ENCODE measurements at places on chromosomes 3 and 15.

- DNase-seq = no peak
These were observed 49.4 kb downstream of the GTF2E1 start for GRCh38 chr3:120791913-120792312.

- no peak for DNase-seq
These were observed 54.2 kb downstream of the B3GALNT1 start for GRCh38 chr3:161050935-161051334.

DNA sequence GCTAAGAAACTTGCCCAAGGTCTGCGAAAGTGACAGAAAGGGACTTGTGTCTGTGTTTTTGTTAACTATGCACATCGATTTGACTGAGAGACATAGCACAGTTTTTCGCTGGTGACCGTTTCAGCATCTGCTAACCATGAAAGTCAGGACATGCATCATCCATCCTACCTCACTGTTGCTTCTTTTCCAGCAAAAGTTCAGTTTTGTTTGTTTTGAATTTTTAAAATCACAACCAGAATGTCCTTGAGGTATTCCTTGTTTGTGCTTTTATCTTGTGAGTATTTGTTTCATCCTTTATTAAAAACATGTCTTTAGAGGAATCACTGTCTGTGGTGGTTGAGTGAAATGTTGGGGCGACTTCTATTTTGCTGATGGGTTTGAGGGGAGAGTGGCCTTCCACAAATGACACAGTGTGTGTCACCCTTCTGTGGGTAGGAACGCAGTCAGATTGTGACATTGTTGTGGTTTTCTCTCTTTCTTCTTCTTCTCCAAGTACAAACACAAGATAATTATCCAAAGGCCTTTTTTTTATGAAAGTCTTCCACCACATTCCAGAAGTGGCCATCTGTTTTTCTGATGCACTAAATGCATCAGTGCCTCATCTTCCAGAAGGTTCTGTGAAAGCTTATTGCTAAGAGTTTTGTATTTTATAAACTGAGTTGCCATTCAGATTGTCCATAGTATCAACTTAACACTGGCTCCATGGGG is 214.4 kb upstream of the NR2E3 start:
- no peak for DNase-seq

GRCh38 chr3:109853077-109853731 is 515.9 kb upstream of the DPPA4 start:
- no peak for DNase-seq

- no peak for DNase-seq
These were observed 60.4 kb downstream of the MESD start for GRCh38 chr15:80929225-80929624.

- no peak for DNase-seq
These were observed 391.9 kb downstream of the OCA2 start for GRCh38 chr15:27707257-27707656.

DNA sequence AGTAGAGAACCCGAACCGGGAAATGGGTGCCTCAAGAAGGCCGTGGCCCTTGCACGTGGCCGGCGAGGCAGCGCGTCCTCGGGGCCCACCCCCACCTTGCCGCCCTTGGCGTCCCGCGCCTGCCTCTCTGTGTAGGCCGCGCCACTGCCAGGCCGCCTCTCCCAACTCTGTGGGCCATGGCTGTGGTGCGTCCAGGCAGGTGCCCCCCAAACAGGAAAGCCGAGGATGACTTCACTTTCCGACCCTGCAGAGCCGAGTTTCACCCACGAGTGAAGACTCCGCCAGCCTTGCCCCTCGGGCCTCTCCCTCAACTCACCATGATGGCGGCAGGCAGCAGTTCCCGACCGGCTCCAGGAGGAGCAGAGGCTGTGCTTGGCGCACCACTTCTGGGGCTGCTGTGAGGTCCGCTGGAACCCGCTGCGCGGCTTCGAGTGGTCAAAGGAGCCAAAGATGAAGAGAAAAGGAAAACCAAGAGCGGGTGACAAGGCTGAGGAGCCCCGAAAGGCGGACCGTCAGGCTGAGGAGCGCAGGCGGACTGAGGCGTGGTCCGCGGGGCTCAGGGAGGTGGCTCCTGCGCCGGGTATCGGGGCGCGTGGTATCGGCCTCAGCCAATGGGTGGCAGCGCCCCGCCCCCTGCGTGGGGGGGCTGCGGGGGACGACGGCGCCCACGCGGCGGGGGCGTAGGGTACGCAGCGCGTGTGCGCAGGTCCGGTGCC is at the start of gene DAZL:
Gene DAZL, minus strand, starts transcription at position 537 of the 716 bp plus-strand sequence. Its CDS starts 218 bp downstream, at position 319.
- no peak for DNase-seq

Data from AML-193 (cell line).